Esophagus squamous epithelium (tissue), 5 donors: ENCODE measurements at places on chromosomes 7 and 10. TPM values are rescaled to one million over a fixed set of nuclear protein-coding genes. Genes with fewer than 3 reads are reported as not detected.

DNA sequence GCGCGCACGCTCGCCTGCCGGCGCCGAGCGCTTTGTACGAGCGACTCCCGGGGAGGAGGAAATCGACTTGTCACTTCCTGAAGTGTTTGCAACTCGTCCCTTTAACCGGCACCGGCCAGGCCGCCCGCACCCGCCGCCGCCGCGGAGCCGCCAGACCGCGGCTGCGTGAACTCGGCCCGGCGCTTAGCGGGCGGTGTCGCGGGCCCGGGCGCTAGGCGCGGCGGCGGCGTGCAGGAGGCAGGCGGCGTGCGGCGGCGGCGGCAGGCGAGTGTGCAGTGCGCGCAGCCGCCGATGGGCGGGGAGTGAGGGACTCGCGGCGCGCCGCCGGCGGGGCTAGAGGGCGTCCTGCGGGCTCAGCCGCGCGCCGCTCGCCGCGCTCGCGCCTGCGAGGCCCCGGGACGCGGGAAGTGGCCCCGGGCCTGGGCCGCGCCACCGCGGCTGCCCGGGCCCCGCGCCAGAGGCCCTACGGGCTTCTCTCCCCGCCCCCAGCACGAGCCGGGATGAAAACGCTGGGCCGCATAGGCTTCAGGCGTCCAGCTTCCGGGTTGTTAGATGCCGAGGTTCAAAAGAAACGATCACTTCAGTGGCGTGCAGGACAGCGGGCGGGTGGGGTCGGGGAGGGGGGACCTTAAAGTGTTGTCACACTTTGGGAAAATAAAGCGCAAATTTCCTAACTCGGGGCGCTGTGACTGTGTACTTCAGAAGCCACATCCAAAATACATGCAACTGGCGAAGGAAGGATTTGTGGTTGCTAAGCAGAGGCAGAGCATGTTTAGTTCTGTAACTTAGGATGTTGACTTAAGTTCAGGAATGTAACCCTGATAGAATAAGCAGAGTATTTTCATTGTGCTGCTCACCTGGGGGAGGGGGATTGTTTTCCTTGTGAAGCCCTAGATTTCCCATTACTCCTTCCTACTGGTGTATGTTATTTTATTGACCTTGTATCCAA is at the start of gene FAM53B:
TSS of gene FAM53B (minus strand) at position 277 of the 949 bp plus-strand sequence. CDS start 37,665 bp downstream, outside the sequence.
- no peak for DNase-seq

DNA sequence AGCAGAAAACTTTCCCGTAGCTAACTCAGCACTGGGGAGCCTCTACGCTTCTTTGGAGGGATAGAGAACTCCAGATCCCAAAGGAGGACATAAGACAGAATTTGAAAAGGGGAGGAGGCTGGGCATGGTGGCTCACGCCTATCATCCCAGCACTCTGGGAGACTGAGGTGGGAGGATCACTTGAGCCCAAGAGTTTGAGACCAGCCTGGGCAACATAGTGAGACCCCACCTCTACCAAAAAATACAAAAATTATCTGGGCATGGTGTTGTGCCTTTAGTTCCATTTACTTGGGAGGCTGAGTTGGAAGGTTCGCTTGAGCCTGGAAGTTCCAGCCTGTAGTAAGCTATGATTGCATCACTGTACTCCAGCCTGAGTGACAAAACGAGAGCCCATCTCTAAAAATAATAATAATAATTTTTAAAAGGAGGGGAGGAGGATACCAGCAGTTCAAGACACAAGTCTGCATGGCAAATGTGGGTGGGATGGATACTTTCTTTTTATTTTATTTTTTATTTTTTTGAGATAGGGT is 165.9 kb upstream of the SH2B2 start:
- no peak for DNase-seq

DNA sequence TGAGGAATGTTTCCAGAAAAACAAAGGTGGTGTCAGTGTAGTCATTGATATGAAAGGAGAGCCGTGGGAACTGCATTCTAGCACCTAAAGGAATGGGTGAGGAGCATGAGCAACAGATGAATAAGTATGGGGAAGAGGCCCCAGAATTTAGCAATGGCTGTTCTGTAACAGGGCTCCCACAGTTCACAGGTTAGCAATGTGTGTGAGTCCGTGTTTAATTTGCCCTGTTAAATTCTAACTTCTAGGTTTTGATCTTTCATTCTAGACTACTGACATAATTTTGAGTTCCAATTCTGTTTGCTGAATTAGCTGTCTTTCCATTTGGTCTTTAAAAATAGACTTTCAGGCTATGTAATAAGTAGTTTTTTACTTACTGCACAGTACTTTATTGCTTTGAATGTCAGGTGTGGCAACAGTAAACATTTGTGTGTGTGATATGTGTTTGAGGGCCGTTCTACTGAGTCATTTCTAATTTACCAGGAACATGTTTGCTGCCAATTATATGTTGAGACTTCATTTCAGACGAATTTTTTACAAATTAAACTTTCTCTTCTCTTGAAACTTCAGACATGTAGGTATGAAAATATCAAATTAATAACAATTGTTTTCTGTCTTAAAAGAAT is 8.8 kb downstream of the STK17A start:
- no peak for DNase-seq

DNA sequence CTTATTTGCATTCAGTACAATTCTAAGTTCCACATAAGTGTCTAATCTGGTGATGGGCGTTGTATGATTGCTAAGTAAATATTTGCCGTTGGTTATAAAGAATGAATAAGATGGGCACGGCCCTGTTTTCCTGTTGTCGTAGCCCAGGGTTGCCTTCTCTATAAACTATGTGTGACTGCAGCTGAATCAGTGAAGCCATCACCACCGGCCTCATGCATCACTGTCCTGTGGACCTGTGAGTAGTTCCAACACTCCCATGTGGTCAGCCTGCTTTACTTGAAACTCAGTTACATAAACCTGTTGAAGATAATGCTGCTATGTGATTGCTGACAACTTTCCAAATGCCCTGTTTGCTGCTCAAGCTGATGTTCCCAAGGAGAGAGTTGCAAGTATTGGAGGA is 21.6 kb upstream of the KLF6 start:
- no peak for DNase-seq

The CCDC136 gene
- total RNA-seq, result 0.15 TPM

The C10orf105 gene
- not detected for total RNA-seq

GRCh38 chr7:22640269-22640668 is 86.7 kb upstream of the IL6 start:
- DNase-seq, result no peak

The VENTX gene
- total RNA-seq, result 0.95 TPM

GRCh38 chr7:47638679-47639315 is 56.9 kb upstream of the TNS3 start:
- no peak for DNase-seq

The DKK1 gene
- 0.19 TPM for total RNA-seq

The TRPV5 gene
- total RNA-seq, result not detected

The TRPV6 gene
- total RNA-seq, result 6.9 TPM

GRCh38 chr10:86786368-86786767 is 29.9 kb downstream of the BMPR1A start:
- no peak for DNase-seq

DNA sequence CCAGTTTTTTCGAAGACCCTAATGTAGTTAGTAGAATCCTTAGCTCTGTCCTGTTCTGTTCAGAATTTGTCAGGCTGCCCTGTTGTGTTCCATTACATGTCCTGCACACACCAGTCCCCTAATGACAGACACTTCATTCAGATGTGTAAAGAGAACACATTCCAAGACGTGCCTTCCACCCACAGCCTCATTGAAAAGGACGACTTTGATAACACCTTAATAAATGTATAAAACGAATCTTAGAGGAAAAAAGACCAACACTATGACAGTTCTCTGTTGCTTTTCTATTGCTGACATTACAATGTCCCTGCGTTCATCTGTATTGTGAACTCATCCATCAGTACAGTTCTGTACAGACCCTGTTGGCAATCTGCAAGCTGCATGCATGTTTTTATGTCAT is 3.5 kb downstream of the LRRTM3 start:
- no peak for DNase-seq

DNA sequence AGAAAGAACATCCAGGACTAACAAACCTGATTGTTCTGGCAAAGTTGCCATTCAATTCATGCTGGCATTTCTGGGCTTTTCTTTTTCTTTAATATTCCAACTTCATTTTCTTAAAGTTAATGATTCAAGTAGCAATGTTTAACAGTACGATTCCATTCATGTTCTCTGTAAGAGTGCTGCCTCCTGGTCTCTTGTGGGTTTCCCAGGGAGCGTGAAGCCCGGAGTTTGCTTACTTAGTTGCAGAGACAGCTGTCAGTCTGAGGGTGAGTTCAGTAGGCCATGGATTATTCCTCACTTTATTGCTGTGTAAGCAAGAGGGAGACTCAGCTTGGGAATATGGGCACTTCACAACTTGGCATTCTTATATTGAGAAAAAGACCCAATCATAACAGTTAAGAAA is 142.2 kb downstream of the TWIST1 start:
- no peak for DNase-seq

GRCh38 chr10:35442592-35442991 is 106.3 kb downstream of the CCNY start:
- DNase-seq, result no peak

- no peak for DNase-seq
Measured at GRCh38 chr7:157291404-157292080, 45.3 kb upstream of the DNAJB6 start.

The SSC4D gene
- total RNA-seq, result 0.48 TPM

DNA sequence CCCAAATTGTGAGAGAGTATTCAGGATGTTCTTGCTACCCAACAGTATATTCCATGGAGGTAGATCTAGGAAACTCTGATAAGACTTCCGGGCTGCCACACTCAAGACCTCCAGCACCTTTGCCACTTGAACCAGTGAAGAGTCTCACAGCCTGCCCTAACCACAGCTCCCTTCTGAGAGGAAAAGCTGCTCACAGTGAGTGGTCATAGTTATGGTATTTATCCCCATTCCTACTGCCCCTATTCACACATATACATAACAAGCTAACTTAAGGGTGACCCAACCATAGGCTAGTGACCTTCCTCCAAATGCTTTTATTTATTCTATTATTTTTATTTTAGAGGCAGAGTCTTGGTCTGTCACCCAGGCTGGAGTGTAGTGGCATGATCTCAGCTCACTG is 156.3 kb downstream of the PTEN start:
- DNase-seq, result no peak

The SUN3 gene
- total RNA-seq, result not detected

The ZDHHC16 gene
- 28.6 TPM for total RNA-seq

The CNNM1 gene
- total RNA-seq, result 1.8 TPM

DNA sequence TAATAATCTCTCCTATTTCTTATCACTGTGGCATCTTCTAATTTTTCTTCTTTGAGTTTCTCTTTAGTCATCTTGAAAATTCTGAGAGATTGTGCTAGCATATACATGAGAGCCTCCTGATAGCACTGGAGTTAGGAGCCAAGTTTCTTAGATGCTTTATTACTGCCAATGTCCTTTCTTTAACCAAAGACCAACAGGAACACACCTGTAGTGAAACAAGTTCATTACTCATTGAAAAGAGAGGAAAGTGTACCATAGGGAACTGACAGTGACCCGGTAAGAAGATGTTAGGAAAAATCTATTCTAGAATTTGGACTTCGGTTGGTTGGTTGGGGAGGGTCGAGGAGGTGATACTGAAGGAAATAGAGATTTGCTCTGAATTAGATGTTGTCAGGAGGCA is 27.1 kb upstream of the CD36 start:
- DNase-seq, result no peak

- DNase-seq, result no peak
Measured at GRCh38 chr7:158274404-158274811, 313.2 kb downstream of the PTPRN2 start.

- no peak for DNase-seq
Measured at GRCh38 chr7:112533591-112533990, 52.8 kb downstream of the LSMEM1 start.

The OR2A2 gene
- not detected for total RNA-seq

DNA sequence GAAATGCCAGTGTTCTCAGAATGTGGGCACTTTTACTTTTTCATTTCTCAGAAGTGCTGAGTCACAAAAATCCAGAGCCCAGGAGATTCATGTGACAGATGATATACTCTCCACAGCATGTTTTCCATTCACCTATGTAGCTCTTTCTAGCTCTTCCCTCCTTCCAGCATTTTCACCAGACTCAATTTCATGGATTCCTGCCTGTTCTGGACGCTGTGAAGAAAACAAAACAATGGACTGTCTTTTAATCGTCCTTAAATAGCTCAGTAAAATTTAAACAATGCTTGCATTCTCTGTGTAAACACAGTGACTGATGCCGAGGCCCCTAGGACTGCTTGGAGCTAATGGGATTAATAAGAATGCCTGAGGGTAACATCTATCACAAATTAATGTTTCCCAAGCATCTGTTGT is 25.5 kb downstream of the ZNF713 start:
- DNase-seq, result no peak

DNA sequence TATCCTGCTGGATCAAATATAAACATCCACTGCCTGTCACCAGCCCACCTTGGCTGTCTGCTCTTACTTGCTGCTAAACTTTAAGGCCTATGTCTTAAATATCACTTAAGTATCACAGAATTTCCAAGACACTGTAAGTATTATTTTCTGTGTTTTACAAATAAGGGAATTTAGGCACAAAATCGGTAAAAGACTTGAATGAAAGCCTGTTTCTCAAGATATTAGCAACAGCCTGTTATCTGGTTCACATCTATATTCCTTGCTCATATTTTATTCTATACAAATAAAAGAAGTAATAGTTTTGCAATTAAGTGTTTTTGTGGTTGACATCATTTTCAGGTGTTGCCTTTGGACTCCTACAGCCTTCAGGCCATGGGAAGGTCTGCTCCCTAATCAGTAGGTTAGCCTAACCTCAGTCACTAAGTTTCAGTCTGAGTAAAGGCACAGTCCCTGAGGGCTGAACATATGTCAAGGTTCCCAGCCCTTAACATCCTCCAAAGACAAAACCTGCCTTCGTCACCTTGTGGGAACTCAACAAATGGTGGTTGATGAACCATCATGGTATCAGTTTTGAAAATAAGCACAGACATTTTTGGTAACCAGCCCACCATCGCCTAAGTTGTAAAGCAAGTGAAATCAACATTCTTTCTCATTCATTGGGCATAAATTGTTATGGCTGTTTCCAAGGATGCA is 127.1 kb downstream of the CREB5 start:
- no peak for DNase-seq

- DNase-seq, result no peak
Measured at GRCh38 chr10:13043520-13043919, 42.0 kb upstream of the CCDC3 start.

The WNT16 gene
- total RNA-seq, result 0.29 TPM

DNA sequence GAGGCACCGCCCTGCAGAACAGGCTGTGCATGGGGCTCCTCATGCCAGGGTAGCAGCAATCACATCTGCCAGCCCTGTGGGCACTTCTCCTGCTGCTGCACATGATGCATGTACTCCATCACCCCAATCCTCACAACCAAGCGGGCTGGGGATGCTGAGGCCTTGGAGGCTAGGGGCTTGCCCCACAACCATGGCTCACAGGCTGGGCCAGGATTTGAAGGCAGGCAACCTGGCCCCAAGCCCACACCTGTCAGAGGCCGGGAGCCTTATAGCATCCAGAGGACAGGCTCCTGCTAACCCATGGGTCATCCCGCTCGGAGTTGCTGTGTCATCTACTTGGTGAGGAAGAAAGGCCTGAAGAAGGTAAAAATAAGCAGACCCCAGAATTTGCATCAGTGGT is 2.2 kb downstream of the POLM start:
- no peak for DNase-seq

- no peak for DNase-seq
Measured at GRCh38 chr10:17031637-17032635, 97.7 kb downstream of the CUBN start.

- no peak for DNase-seq
Measured at GRCh38 chr7:157691586-157692459, 355.0 kb downstream of the DNAJB6 start.

The TNKS2 gene
- total RNA-seq, result 41.7 TPM
